Activated T-cell treated with anti-CD3 and anti-CD28 coated beads, Interleukin-2, amount 50 U/mL, for 24 hours (primary cell): ENCODE measurements at places on chromosomes 7 and 10.

- no peak for DNase-seq
These were observed 17.6 kb downstream of the ITGB8 start for GRCh38 chr7:20348125-20348807.

DNA sequence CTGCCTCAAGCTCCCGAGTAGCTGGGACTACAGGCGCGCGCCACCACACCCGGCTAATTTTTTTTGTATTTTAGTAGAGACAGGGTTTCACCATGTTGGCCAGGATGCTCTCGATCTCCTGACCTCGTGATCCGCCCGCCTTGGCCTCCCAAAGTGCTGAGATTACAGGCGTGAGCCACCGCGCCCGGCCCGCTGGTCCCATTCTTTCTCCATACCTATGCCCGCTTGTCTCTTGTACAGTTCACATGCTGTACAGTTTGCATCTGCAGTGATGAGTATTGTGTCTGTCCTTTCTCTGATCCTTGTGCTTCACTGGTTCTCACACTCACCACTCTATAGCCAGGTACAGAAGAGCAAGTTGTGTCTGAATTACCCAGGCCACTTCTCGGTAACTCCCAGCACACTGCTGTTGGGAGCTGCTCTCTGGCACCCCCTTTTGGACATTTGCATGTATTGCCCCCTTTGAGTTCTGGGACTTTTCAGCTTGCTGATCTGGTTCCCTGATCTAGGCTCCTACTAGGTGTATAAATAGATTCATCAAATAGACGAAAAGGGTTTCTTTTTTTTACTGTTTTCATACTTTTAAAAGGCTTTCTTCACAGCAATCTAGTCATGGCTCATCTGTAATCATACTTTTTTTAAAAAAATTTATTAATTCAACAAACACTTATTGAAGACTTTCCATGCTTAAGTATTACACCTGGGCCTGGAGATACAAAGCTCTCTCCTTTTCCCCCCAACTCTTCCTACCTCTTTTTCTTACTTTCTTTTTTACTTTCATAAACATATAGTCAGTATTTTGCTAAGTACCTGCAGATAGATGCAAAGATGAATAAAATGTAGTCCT, 53.5 kb downstream of the AOAH start:
- peak; percentile 70 for DNase-seq

DNA sequence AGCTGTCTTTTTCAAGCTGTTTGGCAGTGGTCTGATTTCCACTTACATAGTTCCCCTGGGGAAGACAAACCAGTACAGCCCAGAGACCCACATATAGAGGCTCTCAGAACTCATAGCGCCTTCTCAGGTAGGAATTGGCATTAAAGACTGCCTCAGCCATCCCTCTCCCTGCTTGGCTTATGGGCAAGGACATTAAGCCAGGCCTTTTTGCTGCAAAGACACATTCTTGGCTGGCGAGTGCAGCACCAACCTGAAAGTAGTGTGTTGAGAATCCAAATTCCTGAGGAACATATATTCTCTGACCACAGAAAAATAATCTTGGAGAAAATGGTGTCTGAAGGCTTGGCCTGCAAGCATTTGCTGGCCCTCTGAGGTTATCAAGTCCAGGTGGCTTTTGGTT, 39.2 kb upstream of the HPS1 start:
- DNase-seq = no peak

DNA sequence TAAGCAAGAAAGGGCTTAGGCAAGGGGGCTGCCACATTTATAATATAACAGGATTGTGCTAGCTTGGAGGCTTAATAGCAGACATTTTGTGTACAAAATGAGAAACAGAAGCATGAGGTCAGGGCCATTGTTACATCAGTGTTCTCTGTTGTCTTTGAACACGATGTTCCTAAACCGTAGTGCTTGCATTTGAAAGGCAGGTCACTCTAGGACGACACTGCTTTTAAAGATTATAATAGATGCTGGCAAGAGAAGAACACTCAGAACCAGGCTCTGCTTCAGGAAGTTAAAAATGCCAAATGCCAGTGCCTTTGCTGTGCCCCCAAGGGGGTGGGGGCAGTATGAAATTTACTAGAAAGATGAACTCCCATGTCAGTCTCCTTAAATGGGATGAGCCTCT, 91.1 kb downstream of the SORCS3 start:
- DNase-seq = no peak

DNA sequence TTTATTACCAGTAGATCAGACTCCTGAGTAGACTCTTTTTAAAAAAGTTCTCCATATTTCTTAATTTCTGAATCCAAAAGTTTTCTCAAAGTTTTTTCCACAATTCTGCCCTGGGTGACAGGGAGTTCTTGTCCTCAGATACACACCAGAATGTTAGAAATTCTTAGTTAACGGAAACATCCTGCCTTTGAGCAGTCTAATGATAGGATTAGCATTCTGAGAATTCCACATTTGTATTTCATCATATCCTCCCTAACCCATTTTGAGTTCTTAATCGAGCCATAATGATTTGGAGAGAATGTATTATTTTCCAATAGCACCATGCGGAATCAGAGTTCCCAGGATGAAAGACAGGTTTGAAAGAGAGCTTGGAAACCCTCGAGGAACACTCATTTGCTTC, 28.9 kb upstream of the MRPS33 start:
- DNase-seq = no peak

DNA sequence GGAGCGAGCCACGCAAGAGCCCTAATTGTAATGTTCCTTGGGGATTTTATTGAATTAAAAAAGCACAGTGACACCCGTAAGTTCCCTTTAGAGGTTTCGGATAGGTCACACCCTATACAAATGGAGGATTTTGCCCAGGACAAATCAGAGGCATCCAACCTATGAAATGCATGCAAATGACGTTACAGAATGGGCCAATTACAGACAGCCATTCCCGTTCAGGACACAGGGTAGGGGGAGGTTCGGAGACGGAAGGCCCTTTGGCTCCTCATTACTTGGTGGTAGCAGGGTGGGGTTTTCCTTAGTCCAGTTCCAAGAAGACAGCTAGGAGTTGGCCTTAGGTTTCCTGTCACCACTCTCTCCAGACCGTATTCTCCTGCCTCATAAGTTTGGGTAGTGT, 754.1 kb downstream of the IPMK start:
- DNase-seq = no peak

GRCh38 chr10:62851442-62851841, 35.3 kb upstream of the EGR2 start:
- no peak for DNase-seq

DNA sequence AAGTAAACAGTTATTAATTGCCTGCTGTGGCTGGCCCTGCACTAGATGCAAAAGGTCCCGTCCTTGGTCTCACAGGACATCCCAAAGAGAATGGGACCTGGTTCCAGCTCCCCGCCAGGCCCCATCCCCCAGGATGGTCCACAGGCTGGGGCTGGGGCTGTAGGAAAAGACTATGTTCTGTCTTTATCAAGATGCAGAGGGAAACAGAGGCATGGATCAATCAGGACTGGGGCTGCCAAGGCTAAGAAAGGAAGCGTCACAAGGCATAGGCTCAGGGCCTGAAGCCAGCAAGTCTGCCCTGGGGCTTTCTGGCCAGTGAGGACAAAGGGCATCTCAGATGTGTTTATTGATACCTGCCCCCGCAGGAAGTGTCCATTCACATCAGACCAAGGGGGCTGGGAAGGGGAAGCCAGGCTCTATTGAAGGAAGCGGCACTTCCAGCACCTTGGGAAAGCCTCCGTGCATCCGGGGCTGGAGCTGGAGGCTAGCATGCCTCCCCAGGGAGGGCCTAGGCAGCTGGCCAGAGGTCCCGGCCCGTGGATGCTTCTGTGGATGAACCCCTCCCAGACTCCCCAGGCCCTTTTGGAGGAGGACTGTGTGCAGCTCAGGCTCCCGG, 5.8 kb downstream of the VSIR start:
- DNase-seq = no peak

DNA sequence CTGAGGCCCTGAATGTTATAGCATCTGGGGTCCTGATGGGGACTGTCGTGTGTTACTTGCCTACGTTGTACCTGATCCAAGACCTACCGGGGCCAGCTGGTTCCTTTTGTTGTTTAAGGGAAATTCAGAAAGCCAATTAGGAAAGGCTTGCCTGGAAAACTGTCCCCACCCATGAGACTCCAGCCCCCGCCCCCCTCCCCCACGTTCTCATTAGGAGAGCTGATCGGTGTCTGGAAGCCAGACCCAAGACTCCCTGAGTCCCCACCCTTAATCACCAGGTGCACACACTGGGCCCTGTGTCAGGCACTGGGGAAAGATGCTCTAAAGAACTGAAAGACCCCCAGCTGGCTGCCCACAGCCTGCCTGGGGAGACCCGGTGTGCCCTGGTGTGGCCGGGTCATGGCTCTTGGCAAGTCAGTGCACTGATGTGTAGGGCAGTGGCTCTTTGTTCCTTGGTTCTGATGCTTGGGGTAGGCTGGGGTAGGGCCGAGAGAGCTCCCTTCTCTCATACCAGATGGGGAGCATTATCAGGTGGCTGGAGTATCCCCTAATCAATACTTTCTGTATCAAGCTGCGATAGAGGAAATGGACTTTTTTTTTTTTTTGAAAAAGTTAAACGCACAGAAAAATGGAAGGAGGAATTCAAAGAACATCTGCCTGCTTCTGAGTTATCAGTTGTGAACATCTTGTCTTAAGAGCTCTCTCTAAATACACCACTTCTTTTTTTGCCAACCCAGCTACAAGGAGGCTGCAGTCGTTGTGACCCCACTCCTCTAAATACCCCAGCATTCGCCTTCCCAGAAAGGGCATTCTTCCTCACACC, 16.9 kb downstream of the TSPAN15 start:
- DNase-seq = no peak

GRCh38 chr10:120313715-120314114, 143.3 kb upstream of the PLPP4 start:
- DNase-seq = no peak

GRCh38 chr7:29464753-29465152, 98.9 kb upstream of the PRR15 start:
- DNase-seq = no peak

GRCh38 chr10:89475125-89475524, 60.3 kb downstream of the SLC16A12 start:
- DNase-seq = no peak
